Left kidney (tissue), 8 donors: ENCODE measurements at places on chromosomes 16 and 17. TPM values are rescaled to one million over a fixed set of nuclear protein-coding genes. Genes with fewer than 3 reads are reported as not detected.

Gene SLC6A2
- 0.08 TPM for polyA plus RNA-seq

Gene KRT24
- polyA plus RNA-seq, result not detected

Gene RAB37
- 6.6 TPM for polyA plus RNA-seq

Gene TMEM235
- not detected for polyA plus RNA-seq

Gene CACNG1
- polyA plus RNA-seq, result not detected

Gene CBLN1
- 0.32 TPM for polyA plus RNA-seq

Gene CLDN7
- 36.6 TPM for polyA plus RNA-seq

Gene C17orf78
- polyA plus RNA-seq, result 0.30 TPM

Gene VWA3A
- 4.1 TPM for polyA plus RNA-seq

Gene KRT222
- polyA plus RNA-seq, result 0.12 TPM

Gene NETO2
- 36.9 TPM for polyA plus RNA-seq

Gene TEX19
- not detected for polyA plus RNA-seq

Gene JPH3
- polyA plus RNA-seq, result 0.76 TPM

Gene WDR81
- 14.4 TPM for polyA plus RNA-seq

Gene FOXC2
- 38.8 TPM for polyA plus RNA-seq

Gene KIF2B
- not detected for polyA plus RNA-seq

Gene NUBP2
- 33.6 TPM for polyA plus RNA-seq

Gene SPATA32
- polyA plus RNA-seq, result 0.38 TPM

DNA sequence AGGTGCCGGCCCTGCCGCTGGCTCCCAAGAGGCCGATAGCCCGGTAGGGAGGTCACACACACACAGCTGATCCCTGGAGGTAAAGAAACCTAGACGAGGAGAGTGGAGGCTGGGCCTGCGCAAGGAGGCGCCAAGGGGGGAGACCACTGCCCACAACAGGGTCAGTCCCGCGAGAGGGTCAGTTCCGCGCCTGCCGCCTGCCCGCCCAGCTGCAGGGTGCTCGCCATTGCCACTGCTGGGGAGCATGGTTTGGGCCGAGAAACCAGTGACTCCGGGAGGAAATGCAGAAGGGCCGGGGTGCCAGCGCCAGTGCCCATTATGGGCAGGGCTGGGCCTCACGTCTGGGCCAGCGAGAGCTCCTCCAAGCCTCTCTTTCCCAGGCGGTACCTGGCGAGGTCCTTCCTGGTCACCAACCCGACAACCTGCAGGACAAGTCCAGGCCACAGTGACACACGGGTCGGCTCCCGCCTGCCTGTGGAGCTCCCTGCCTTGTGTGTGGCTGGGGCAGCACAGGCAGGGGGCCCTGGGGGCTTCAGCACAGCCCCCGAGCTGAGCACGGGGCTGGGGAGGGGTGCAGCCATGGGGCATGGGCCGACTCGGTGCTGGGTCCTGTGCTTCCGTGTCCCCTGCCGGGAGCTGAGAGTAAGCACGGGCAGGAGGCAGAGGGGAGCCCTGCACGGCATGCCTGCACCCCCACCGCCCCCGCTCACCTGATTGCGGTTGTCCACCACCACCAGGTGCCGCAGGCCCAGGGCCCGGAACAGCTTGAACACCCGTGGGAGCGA, 2.1 kb upstream of the CCDC154 start:
- DNase-seq, result no peak

- DNase-seq, result no peak
Measured at GRCh38 chr17:7852262-7852670, 2.6 kb upstream of the TMEM88 start.

GRCh38 chr16:55418586-55418985, 60.4 kb upstream of the MMP2 start:
- peak; percentile 33 for DNase-seq

GRCh38 chr16:51290442-51291285, 139.6 kb upstream of the SALL1 start:
- no peak for DNase-seq

DNA sequence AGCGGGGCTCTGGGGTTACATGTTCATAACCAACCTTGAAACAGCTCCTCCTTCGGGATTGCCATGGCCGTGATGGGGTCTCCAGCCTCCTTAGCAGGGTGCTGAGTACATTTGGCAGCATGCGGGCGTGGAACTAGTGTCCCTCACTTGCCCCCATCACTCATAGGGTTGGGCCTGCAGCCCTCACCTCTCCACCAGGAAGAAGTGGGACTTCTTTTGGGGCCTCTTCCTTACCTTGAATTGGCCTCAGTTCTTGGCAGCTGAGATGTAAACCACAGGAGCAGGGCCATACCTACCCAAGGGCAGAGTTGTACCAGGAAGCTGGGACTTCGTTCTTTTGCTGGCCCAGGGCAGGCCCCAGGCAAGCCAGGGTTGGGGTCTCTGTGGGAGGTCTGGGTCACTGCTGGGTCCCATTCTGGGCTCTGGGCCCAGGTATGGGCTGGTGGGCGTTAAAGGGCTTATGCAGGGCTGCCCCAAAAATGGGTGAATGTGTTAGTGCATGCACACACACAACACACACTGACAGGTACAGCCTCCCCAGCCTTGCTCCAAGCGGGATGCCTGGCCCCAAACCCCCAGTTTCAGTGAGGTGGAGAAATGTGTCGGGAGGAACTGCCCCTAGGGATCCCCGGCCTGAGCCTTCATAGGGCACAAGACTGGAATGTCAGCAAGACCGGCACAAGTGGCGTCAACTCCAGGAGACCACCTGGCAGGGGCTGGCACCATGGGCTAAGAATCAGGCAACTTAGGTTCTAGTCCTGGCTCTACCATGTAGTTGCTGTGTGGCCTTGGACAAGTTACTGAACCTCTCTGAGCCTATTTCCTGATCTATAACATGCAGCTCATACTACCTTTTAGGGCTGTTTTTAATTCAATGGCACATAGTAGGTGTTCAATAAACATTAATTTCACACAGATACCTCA, 3.9 kb upstream of the KRT15 start:
- no peak for DNase-seq

- no peak for DNase-seq
Measured at GRCh38 chr17:30398328-30399041, 19.8 kb downstream of the CPD start.

DNA sequence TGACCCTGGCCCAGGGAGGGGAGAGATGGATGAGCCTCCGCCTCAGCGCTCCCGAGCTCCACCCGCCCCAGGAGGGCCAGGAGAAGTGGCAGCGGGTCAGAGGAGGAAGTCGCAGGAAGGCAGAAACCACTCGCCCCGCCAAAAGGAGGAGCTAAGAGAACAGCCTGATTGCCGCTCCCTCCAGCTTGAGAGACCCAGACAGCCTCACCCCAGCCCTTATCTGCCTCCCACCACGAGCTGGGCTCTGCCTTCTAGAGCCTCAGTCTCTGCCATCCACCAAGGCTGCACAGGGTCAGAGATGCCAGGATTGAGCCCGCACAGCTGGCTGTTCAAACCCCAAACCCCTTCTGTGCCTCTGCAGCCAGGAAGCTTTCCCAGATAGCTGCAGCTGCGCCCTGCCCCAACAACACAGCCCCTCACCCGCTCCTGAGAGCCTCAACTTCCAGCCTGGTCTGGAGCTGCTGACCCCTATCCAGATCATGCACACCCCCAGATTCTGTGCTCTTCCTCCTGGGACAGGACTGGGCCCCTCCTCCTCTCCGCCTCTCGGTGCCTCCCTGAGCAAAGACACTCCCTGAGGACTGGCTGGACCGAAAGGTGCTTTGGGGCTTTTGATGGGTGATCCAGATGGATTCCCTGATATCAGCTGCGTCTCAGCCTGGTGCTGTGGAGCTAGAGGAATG, 1.0 kb upstream of the ATP2A3 start:
- DNase-seq, result no peak

DNA sequence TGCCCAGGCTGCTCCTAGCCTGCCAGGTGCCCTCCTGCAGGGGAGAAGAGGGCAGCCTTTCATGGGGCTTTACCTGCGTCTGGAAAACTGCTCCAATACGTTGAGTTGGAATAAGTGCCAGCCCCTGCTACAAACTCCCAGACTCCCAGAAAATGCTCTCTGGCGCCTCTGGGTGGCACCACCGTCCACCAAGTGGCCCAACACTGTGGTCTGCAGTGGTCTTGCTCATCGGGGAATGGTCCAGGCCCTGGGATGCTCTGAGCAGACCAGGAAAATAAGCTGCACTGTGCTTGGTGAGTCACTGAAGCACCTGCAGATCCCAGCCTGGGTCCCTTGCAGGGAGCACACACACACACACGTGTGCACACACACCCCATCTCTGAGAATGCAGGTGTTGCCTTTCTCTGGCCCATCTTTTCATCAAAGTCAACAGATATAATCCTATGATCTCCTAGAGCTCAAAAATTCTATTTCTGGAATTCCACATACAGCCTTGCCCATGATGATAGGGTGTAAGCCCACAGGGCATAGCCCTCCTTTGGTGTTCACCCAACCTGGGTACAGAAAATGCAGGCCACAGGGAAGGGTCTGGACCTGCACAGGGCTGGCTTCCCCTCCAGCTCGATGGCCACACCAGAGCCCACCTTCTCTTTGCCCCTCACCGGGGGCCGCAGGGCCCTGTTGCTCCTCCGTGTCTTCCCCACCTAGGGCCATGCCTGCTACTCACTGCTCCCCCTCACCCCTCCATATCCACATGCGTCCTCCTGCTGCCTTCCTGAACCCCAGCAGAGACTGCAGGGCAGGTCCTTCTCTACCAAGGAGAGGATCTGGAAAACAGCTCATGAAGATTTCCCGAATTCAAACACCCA, 20.5 kb downstream of the CDIP1 start:
- no peak for DNase-seq

- no peak for DNase-seq
Measured at GRCh38 chr16:89573826-89574680, 1.5 kb upstream of the CPNE7 start.

DNA sequence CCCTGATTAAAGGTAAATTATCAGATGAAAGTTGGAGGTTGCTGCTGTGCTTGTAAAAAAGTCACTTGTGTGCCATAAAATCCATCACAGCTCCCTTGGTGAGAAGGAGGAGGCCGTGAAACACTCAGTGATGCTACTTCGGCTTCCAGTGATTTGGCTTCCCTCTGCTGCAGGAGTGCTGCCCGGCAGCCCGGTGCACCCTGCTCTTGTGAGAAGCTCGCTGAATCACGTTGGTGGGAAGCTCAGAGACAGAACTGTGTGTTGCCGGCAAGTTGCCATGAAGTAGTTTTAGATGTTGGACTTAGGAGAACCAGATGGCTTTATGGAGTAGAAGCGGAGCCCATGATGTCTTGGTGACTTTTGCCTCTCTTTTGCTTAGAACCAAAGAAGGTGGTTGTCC, 33.3 kb downstream of the MSI2 start:
- DNase-seq, result no peak

- no peak for DNase-seq
Measured at GRCh38 chr16:49700251-49701064, 155.5 kb downstream of the ZNF423 start.

GRCh38 chr16:23670137-23670776, 8.4 kb upstream of the PLK1 start:
- no peak for DNase-seq

GRCh38 chr16:61823326-61823725, 212.9 kb downstream of the CDH8 start:
- DNase-seq, result no peak

- no peak for DNase-seq
Measured at GRCh38 chr17:73304971-73305812, 6.6 kb downstream of the CDC42EP4 start.

GRCh38 chr17:64037802-64038201, 17.4 kb upstream of the ICAM2 start:
- DNase-seq, result no peak

- no peak for DNase-seq
Measured at GRCh38 chr17:61248399-61248798, 151.2 kb upstream of the TBX2 start.

- no peak for DNase-seq
Measured at GRCh38 chr17:34725725-34726124, 146.3 kb downstream of the TMEM132E start.

DNA sequence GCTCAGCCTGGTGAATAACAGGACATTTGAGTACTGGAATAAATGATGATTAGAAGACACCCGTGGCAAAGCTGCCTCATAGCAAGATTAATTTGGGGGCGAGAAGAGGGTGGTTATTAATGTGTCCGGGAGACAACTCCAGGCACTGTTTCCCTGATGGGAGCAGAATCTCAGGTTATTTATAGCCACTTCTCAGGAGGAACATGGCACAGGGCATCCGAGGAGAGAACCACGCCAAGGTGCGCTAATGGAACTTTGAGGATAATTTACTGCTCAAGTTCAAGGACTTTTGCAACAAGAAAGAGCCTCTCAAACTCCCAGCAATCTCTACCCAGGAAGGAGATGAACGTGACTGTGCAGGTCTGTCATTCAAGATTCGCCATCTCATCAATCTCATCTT, 362.5 kb upstream of the ERCC4 start:
- no peak for DNase-seq

GRCh38 chr17:7314719-7315569, at the start of gene GPS2:
TSS of gene GPS2 (minus strand) at chr17:7315360. CDS start at chr17:7315052, 308 bp downstream.
- DNase-seq, result peak; percentile 86

GRCh38 chr16:27753563-27753962, 203.6 kb downstream of the KATNIP start:
- no peak for DNase-seq

DNA sequence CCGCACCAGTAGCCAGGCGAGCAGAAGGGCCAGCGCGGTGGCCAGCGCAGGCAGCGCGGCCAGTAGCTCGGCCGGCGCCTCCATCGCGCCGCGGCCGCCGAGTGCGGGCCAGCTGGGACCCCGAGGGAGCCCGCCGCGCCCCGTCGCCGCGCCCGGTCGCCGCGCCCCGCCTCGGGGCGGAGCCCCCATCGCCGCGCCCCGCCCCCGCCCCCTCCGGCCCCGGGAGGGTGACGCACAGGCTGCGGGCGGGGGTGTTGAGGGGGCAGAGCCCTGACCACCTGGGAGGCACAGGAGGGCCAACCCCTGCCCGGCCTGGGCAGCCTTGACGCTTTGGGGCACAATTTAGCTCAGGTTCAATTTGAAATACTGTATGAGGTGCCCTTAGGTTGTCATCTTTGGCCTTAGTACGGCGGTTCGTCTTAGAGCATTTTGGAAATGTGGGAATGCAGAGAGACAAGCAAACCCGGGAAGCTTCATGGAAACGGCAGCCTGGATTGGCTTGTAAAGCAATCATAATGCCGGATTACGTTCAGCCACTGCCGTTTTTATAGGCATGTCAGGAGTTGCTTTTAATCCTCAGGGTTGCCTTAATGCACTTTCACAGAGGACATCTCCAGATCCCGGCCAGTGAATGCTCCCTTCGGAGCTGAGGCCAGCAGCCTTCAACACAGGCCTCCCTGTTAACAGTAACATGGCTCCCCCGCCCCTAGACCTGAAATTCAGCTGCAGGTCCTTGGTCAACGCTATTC, at the start of gene MXRA7:
Gene MXRA7 (minus strand): TSS at position 103 of the 749 bp plus-strand sequence. CDS start 19 bp downstream, at position 84.
- no peak for DNase-seq

- DNase-seq, result no peak
Measured at GRCh38 chr16:88667461-88667860, 4.6 kb upstream of the MVD start.

GRCh38 chr17:49315551-49316257, 46.3 kb downstream of the ZNF652 start:
- DNase-seq, result peak; percentile 63

- no peak for DNase-seq
Measured at GRCh38 chr16:2512735-2513404, 882 bp upstream of the ATP6V0C start.

DNA sequence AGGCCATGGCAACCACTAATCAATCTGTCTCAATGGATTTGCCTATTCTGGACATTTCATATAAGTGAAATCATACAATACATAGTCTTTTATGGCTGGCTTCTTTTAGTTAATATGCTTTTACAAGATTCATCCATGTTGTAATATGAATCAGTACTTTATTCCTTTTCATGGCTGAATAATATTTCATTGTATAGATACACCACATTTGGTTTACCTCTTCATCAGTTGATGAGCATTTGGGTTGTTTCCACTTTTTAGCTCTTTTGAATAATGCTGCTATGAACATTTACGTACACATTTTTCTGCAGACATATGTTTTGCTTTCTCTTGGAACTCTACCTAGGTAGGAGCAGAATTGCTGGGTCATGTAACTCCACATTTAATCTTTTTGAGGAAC, 2.8 kb upstream of the ZNRF1 start:
- no peak for DNase-seq
